ENCODE measurements at places on chromosomes 4 and X.

GRCh38 chr4:155659176-155659575, 7.5 kb upstream of the GUCY1A1 start:
- DNase-seq, result no peak

GRCh38 chr4:67365661-67366245, 179.6 kb downstream of the CENPC start:
- DNase-seq, result no peak

GRCh38 chr4:108830509-108831244, 67.8 kb upstream of the ETNPPL start:
- DNase-seq, result no peak

GRCh38 chr4:59457576-59457975, 1742.5 kb upstream of the ADGRL3 start:
- DNase-seq, result no peak

GRCh38 chr4:139153411-139154133, 23.4 kb downstream of the ELF2 start:
- DNase-seq, result no peak

GRCh38 chr4:11813951-11814446, 385.3 kb upstream of the HS3ST1 start:
- no peak for DNase-seq
